ENCODE measurements at places on chromosomes 2 and 18. TPM values are rescaled to one million over a fixed set of nuclear protein-coding genes. Genes with fewer than 3 reads are reported as not detected.
A peak's percentile ranks its signal among the peaks of the same experiment; 100 is the strongest.

RAB6C gene
- total RNA-seq = 0.07 TPM

TRIM54 gene
- total RNA-seq = 3.4 TPM

XDH gene
- 3.7 TPM for total RNA-seq

GRCh38 chr2:31402388-31402787 lies 12.2 kb downstream of the XDH start:
- H3K36me3 ChIP-seq = no peaks in the 10 kb centered on the region
- H3K4me1 ChIP-seq = peaks cover 17% of the 10 kb centered on the region
- H3K27ac ChIP-seq = 0 out of 2 replicates have a peak overlapping the region, but pooled peaks have one; percentile 43
- DNase-seq = no peak
- no peak overlapping the region for H3K4me3 ChIP-seq

GRCh38 chr2:222714361-222715241 lies 43.1 kb downstream of the MOGAT1 start:
- no peak overlapping the region for H3K4me3 ChIP-seq
- DNase-seq = no peak
- H3K36me3 ChIP-seq = peaks cover 4% of the 10 kb centered on the region
- H3K27ac ChIP-seq = no peak overlapping the region
- H3K4me1 ChIP-seq = peaks cover 5% of the 10 kb centered on the region
- no peaks in the 10 kb centered on the region for H3K27me3 ChIP-seq

GRCh38 chr18:36547544-36547943 lies 250.0 kb downstream of the FHOD3 start:
- H3K27me3 ChIP-seq = no peaks in the 10 kb centered on the region
- H3K36me3 ChIP-seq = no peaks in the 10 kb centered on the region
- no peak for DNase-seq
- no peaks in the 10 kb centered on the region for H3K4me1 ChIP-seq
- no peak overlapping the region for H3K4me3 ChIP-seq

DNA sequence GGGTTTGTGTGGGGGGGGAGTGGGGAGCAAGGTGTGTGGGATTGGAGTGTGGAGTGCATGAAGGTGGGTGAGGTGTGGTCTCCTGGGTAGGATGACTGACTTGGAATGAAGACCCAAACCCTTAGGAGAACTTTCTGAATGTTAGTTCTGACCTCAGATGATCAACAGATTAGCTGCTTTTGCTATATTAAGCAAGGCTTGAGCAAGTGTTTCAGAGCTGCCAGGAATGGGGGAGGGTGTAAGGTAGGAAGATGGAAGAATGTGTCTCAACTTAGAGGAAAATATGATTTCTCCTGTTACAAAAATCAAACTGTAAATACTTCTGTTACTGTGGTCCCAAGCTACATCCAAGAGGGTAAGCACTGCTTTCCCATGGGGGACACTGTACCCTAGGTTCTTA lies 273.6 kb downstream of the TGIF1 start:
- DNase-seq = no peak
- H3K4me3 ChIP-seq = no peak overlapping the region
- no peak overlapping the region for H3K27ac ChIP-seq
- H3K36me3 ChIP-seq = peaks cover 3% of the 10 kb centered on the region
- no peaks in the 10 kb centered on the region for H3K27me3 ChIP-seq

Measured in WTC11 (cell line).